ENCODE measurements at places on chromosomes 2 and 18.
A peak's percentile ranks its signal among the peaks of the same experiment; 100 is the strongest.

GRCh38 chr2:57726294-57726693, 320.3 kb upstream of the VRK2 start:
- no peak for DNase-seq

DNA sequence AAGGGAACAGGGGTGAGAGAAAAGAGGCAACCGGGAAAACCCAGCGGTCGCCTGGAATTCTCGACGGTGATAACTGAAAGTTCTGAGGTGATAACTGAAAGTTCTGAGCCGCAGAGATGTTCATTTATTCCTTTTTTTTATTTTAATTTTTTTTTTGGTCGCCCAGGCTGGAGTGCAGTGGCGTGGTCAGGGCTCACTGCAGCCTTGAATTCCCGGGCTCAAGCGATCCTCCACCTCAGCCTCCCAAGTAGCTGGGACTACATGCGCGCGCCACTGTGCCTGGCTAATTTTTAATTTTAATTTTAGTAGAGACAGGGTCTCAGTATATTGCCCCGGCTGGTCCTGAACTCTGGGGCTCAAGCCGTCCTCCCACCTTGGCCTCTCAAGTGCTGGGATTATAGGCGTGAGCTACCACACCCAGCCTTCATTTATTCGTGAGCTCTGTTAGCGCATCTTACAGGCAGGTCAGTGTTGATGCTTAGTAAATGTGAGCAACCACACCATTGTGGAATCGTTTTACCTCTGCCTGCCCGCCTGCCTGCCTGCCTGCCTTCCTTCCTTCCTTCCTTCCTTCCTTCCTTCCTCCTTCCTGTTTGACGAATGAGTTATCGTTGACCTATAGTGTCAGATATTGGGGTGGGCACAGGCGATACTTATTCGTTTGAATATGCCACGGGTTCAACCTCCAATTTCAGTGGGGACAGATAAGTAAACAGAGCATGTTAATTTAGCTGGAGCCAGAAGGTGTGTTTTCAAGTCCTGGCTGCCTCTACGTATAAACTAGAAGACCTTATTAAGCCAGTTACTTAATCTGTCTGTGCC, 557 bp upstream of the E2F6 start:
- DNase-seq = no peak

- no peak for DNase-seq
These were observed at the start of gene SERPINB7 for GRCh38 chr18:63775166-63775730. TSS of gene SERPINB7 (plus strand) at chr18:63775418. CDS start at chr18:63782373, 6,955 bp downstream.

GRCh38 chr18:3804336-3804735, 354.4 kb downstream of the TGIF1 start:
- DNase-seq = no peak

GRCh38 chr2:36561237-36561944, 36.6 kb downstream of the FEZ2 start:
- no peak for DNase-seq

DNA sequence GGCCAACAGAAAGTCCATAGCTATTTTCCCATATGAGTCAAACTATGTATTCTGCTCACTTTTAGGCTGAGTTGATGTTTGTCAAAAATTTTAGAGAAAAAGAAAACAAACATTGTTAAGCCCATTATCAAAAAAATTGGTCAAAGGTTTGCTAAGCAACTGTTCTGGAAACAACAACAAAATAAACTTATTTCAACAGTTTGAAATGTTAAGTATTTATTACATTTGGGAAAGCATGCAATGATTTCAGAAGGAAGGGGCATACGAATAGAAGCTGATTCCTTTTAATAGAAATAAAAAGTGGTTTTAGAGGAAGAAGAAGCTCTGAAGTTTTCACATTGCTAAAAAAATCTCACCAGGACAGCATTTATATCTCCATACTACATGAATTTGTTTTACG, 1837.5 kb upstream of the CELF4 start:
- DNase-seq = no peak

GRCh38 chr18:12238826-12239225, 15.3 kb upstream of the CIDEA start:
- DNase-seq = no peak

GRCh38 chr2:208266553-208266893, 468 bp downstream of the PIKFYVE start:
- DNase-seq = no peak

- no peak for DNase-seq
These were observed 462.3 kb upstream of the SALL3 start for GRCh38 chr18:78517328-78517727.

DNA sequence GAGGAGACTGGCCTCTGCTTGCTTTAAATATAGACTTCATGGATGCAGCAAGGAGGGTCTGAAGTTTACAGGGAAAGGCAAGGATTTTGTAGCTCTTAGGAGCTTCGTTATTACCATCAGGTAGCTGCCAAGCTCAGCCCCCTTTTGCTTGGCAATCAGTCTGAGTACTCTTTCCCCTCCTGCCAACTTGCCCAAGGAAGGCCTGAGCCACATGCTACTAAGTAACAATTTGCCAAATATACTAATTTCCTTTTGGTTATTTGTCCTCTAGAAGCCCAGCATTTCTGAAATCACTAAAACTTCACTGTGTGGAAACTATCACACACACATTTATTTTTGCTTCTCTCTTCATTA, 85.5 kb upstream of the ITPRID2 start:
- DNase-seq = no peak

DNA sequence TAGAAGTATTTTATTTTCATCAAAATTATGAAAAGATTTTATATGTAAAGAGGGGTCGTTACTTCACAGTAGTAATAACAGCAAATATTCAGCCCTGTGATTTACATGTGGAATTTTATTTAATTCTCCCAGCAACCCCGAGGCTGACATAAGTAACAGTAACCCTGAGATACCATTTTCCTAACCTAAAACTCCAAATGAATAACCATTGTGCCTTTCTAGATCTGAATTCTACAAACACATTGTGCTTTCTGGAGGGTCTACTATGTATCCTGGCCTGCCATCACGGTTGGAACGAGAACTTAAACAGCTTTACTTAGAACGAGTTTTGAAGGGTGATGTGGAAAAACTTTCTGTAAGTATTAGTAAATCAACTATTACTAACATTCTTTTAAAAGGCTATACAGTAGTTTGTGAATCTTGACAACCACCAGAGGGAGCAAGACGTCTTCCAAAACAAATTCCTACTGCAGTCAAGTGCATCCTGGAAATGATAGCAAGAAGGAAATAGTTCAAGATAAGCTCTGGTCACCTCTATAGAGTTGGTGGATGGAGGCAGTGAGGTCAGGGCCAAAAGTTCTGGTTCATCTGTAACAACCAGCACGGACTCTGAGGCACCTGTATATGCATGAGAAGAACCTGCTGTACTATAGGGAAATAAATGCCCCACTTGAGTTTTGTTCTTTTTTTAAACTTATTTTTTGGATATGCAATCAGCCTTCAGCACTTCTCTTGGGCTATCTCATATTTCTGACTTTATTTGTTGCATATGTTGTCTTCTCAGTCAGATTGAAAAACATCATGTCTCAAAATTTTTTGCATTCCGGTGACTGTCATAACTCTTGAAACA, 37.4 kb downstream of the ACTR2 start:
- DNase-seq = no peak

- peak; percentile 37 for DNase-seq
These were observed 668 bp upstream of the ANKRD12 start for GRCh38 chr18:9135912-9136314.

- no peak for DNase-seq
These were observed 23.9 kb downstream of the EFR3B start for GRCh38 chr2:25065768-25066167.

- no peak for DNase-seq
These were observed 276.8 kb upstream of the PARD3B start for GRCh38 chr2:204268458-204268857.

GRCh38 chr2:129347486-129348217, 631.8 kb upstream of the RAB6C start:
- DNase-seq = no peak

GRCh38 chr18:57991552-57991951, 52.5 kb upstream of the NEDD4L start:
- no peak for DNase-seq

- no peak for DNase-seq
These were observed 101.0 kb downstream of the UNC80 start for GRCh38 chr2:209872675-209873074.

DNA sequence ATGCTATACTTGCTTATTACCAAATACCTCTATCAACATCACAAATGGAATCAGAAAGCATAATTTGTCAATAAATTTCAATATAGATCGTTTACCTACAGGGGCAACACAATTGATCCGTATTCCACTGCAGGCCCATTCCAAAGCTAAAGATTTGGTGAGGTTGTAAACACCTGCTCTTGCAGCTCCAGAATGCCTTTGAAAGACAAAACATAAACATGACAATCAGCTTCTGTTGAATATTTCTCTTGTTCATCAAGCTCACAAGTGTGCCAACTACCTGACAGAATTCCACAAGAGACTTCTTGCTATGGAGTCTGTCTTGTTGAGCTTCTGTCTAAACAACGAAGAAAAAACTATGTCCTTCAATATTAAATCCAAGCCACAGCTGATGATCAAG, 30.3 kb downstream of the PECR start:
- DNase-seq = no peak

- DNase-seq = no peak
These were observed 554 bp downstream of the PFN4 start for GRCh38 chr2:24122366-24123194.

DNA sequence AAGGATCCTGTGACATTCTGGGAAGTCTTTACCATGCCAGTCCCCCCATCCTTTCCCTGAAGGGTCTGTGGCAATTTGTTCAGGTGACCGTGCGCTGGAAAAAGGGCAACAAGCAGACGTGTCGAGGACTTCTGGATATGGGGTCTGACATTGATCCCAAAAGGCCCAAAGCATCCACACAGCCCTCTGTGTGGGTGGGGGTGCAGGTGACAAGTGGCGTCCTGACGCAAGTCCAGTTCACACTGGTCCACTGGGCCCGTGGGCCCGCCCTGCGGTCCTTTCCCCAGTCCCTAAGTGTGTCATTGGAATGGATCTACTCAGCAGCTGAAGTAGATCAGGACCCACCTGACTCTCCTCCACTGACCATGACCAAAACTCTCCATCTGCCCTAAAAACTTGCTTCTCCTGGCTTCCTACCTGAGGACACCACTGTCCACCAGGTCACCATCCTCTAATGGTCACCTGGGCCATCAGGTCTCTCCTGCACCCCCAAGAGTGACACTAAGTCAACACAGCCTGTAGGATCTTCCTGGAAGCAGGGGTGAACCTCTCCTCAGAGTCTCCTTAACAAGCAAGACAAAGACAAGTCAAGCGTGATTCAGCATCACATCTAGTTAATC, 85.6 kb upstream of the SLC66A3 start:
- no peak for DNase-seq

GRCh38 chr2:129369437-129369836, 610.0 kb upstream of the RAB6C start:
- DNase-seq = no peak

DNA sequence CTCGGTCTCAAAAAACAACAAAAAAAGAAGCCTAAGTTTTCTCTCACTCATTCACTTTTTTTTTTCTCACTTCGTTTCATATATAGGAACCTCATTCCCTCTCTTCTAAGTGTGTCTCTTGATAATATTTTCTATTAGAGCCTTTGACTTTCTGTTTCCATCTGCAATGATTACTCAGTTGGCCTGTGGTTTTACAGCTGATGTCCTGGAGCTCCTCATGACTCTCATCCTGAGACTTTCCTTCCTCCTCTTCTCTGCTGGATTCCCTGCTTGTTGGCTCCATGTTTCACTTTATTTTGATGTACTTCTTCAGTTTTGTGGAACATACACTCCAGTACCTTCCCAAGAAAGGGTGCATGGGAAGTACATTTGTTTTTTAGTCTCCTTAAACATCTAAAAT, 154.2 kb upstream of the GATA6 start:
- no peak for DNase-seq

GRCh38 chr2:134665727-134666506, 52.9 kb downstream of the TMEM163 start:
- no peak for DNase-seq

DNA sequence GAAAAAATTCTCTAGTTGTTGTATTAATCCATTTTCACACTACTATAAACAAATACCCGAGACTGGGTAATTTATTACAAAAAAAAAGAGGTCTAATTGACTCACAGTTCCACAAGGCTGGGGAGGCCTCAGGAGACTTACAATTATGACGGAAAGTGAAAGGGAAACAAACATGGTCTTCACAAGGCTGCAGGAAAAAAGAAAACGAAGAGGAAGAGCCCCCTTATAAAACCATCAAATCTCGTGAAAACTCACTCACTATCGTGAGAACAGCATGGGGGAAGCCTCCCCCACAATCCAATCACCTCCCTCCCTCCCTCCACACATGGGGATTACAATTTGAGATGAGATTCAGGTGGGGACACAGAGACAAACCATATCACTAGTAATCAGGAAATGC, 61.7 kb upstream of the SPTBN1 start:
- no peak for DNase-seq

DNA sequence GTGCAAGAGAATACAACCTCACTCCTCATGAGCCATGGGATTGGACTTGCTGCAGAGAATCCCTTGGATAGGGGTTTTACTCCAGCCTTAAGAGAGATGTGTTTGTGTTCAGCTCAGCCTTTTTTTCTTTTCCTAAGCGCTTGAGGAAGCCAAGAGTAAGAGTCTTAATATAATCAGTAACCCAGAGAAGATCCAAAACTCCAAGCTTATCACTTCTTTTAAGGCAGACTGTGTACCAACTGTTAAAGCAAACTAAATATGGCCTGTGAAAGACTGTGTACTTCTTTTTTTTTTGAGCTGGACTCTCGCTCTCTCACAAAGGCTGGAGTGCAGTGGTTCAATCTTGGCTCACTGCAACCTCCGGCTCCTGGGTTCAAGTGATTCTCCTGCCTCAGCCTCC, 30.4 kb downstream of the MSGN1 start:
- DNase-seq = no peak
